H1 (cell line): ENCODE measurements at places on chromosomes 16 and 17. TPM values are rescaled to one million over a fixed set of nuclear protein-coding genes. Genes with fewer than 3 reads are reported as not detected.

DNA sequence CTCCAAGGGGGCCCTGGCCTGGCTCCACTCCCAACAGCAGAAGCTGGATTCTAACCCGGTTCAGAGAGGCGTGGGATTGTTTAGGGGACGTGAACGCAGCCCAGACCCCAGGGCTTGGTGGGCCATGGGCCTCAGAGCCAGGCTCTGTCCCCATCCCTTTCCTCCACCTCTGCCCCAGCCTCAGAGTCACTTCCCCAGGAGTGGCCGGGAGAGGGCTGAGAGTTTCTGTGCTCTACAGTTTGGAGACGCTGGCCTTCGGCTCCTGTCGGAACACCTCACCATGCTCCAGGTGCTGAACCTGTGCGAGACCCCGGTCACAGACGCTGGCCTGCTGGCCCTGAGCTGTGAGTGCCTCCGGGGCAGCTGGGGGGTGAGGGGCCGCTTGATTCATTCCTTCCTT lies 73.8 kb upstream of the PLCG2 start:
- peaks cover 8% of the 10 kb centered on the region for H3K36me3 ChIP-seq
- no peak overlapping the region for H3K4me3 ChIP-seq
- no peaks in the 10 kb centered on the region for H3K27me3 ChIP-seq

DNA sequence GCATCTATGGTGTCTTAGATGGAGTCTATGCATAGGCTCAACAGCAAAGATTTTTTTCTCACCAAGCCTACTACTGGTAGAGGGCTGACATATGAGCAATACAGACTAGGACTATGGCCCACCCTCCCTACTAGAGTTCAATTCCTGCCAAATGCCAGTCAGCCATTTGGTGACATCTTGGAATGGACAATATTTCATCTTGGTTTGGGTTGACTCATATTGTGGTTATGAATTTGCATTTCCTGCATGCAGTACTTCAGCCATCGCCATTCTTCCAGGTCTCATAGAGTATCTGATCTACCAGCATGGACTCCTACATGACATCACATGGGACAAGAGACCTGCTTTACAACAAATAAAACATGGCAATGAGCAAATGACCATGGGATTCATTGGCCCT lies 778.1 kb upstream of the SOX9 start:
- no peak overlapping the region for H3K4me3 ChIP-seq
- no peaks in the 10 kb centered on the region for H3K36me3 ChIP-seq
- no peak for DNase-seq
- H3K27ac ChIP-seq: no peak overlapping the region

DNA sequence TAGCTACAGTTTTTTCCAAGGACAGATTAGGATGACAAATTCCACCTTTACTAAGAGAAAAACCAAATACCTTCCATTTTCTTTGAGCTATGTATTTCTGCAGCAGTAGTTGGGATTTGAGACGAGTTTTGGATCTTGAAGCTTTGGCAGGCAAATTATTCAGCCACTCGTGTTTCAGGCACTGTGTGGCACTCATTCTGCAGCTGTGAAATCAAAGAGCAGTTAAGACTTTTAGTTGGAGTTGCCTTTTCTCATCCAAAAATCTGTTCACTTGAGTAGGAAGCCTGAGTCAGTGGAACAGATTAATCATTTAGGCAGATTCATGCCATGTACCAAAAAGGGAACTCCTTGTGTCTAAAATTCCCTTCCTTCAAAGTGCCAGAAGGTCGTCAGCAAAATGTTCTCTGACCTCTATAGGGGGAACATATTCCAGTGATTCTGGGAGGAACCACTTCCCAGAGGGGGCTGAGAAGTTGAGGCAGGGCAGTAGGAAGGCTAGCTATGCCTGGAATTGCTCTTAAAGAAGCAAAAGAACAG lies 20.1 kb downstream of the ORC6 start:
- no peaks in the 10 kb centered on the region for H3K27me3 ChIP-seq
- no peak overlapping the region for H3K4me3 ChIP-seq
- no peak overlapping the region for H3K27ac ChIP-seq
- H3K4me1 ChIP-seq: no peaks in the 10 kb centered on the region
- DNase-seq: no peak

DNA sequence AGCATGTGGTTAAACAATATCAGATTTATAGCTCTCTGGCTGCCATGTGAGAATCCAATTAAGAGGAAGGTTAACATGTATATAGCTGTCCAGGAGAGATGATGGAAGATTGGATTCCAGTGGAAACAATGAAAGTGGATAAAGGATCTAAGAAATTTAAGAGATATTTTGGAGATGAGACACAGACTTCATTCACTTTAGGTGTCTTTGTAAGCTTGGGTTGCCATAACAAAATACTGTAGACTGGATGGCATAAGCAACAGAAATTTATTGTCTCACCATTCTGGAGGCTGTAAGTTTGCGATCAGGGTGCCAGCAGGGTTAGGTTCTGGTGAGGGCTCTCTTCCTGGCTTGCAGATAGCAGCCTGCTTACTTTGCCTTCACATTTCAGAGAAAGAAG lies 155.9 kb upstream of the MYOCD start:
- no peak overlapping the region for H3K4me3 ChIP-seq
- no peaks in the 10 kb centered on the region for H3K4me1 ChIP-seq
- H3K36me3 ChIP-seq: no peaks in the 10 kb centered on the region
- H3K27ac ChIP-seq: no peak overlapping the region

- H3K36me3 ChIP-seq: no peaks in the 10 kb centered on the region
- no peak overlapping the region for H3K27ac ChIP-seq
- no peak for DNase-seq
- H3K27me3 ChIP-seq: no peaks in the 10 kb centered on the region
- H3K4me3 ChIP-seq: no peak overlapping the region
Observed at GRCh38 chr17:1060991-1061390, 64.1 kb downstream of the TIMM22 start.

DNA sequence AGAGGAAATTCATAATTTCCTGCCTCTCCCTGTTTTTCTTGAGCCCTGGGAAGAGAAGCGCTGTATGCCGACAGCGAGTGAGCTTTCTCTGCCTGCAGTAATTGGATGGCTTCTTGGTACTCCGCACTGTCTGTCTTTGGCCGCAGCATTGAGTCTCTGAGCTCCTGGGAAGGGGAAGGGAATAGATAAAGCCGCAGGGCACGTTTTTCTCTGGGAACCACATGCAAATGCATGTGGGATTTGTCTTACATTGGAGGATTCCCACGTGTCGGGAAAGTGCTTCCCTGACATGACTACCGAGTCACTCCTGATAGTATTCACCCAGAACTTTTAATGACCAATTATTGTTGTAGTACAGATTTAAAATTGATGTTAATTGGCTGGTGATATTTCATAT lies 385.9 kb downstream of the CPPED1 start:
- peaks cover 3% of the 10 kb centered on the region; the same call in 1 of the 2 replicates for H3K4me1 ChIP-seq
- H3K27me3 ChIP-seq: no peaks in the 10 kb centered on the region
- no peaks in the 10 kb centered on the region for H3K36me3 ChIP-seq
- no peak overlapping the region for H3K4me3 ChIP-seq

DNA sequence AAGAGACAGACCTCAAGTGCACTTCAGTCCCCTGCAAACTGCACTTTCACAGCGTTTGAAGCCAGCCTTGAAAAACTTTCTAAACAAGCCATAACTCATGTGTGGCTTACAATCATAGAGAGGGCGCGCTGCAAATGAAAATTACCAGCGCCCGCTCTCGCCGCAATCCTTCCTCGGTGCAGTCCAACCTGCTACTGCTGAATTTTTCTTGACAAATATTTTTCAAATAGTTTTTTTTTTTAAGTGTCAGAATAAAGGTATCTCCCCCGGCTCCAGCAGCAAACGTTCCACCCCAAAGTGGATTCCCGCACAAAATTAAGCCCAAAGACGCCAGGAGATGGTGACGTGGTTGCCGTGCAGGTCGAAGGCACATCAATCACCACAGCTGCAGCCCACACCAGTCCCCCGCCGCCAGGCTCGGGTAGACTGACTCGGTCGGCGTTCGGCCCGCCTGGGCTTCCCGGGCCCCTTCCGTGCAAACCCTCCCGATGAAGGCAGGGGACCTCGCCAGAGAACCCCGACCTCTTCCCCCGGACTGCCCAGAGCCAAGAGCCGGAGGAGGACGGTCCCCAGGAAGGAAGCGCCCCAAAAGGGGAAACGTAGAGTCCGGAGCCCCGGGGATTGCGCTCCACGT lies 630 bp downstream of the GRB2 start:
- peak overlapping the region; percentile 93 for H3K4me3 ChIP-seq
- no peak overlapping the region for H3K27ac ChIP-seq
- H3K4me1 ChIP-seq: no peaks in the 10 kb centered on the region
- no peaks in the 10 kb centered on the region for H3K36me3 ChIP-seq
- peak; percentile 61 for DNase-seq

- no peak overlapping the region for H3K4me3 ChIP-seq
- H3K27ac ChIP-seq: no peak overlapping the region; the same call in 1 of the 2 replicates
- no peak for DNase-seq
- no peaks in the 10 kb centered on the region for H3K4me1 ChIP-seq
- H3K27me3 ChIP-seq: no peaks in the 10 kb centered on the region
Observed at GRCh38 chr16:88817785-88818574, 6.3 kb upstream of the APRT start.

DNA sequence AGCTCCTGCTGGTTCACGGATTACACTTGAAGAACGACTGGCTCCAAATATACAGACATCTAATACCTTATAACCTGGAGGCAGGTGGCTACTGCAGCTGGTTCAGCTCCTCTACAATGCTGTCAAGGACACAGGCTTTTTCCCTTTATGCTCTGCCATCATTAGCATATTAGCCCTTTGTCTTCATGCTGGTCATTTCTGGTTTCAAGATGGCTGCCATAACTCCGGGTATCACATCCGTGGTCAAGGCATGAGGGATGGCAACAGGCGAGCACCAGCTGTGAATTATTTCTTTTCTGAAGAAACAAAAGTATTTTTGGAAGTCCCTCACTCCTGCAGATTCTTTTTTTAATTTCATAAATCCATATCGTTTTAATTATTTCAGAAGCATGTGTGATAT lies 124.3 kb upstream of the MED13 start:
- H3K36me3 ChIP-seq: no peaks in the 10 kb centered on the region
- no peaks in the 10 kb centered on the region for H3K27me3 ChIP-seq

DNA sequence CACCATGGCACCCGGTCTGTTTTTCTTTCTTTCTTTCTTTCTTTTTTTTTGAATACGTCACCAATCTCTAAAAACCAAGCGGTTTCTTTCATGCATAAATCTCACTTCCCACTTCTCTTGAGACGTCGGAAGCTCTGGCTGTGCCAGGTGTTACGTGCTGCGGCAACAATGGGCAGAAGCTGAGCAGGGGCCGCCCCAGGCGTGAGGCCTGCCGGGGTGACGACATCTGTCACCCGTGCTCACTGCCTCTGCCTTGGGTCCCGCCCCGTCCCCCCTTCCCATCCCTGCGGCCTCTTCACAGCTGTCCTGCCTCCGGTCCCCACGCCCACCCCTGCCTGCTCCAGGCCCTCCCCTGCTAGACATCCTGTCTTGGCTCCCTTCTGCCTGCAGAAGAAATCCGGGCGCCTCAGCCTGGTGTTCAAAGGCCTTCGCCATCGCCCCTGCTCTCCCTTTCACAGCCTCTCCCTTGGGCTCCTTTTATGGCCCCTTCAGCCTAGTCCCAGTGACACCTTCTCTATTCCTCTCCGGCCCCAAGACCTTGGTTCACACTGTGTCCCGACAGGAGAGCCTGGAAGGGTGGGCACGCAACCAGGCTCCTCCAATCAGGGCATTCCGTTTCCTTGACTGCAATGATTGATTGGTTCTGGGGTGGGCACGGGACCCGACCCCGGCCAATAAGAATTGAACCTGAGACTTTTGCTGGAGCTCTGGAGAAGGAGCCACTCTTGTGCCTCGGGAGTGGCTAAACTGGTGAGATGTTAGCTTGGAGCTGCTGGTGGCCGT lies 4.8 kb downstream of the P2RX1 start:
- H3K4me3 ChIP-seq: no peak overlapping the region
- H3K4me1 ChIP-seq: peaks cover 5% of the 10 kb centered on the region; the same call in 1 of the 2 replicates
- no peak for DNase-seq
- H3K27ac ChIP-seq: no peak overlapping the region

DNA sequence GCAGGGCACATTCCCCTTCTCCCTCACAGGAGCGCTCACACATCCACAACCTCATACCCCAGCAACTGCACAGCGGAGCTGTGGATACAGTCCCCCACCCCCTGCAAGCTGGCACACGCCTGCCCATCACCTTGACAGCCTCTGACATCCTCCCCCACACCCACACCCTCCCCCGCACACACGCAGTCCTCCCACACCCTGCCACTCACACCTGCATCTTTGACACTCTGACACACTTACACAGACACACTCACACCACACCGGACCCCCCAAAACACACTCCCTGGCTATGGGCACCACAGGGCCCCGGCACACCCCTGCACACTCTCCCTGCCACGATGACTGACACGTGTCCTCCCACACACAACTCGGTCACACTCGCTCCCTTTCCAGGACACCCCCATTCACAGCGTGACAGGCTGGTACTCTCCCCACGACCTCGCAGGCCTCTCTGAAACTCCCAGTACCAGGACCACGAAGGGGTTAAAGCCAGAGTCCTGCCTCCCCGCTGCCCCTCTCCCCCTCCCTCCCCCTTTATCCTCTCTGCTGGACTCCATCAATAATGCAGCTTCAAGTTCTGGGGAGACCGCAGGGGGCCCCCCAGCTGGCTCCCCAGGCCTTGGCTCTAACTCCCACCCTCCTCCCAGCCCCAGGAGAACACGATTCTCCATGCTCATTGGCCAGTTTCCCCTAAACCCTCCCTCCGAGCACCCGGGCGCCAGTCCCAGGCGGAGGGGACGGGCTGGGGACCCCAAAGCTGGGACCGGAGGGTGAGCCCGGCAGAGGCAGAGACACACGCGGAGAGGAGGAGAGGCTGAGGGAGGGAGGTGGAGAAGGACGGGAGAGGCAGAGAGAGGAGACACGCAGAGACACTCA lies at the start of gene PPP1R1B:
Gene PPP1R1B (plus strand): TSS at position 782 of the 876 bp plus-strand sequence. CDS start 441 bp downstream, outside the sequence.
- peaks cover 34% of the 10 kb centered on the region for H3K27me3 ChIP-seq
- no peaks in the 10 kb centered on the region for H3K36me3 ChIP-seq
- H3K27ac ChIP-seq: no peak within 1 kb of the TSS
- peaks cover 41% of the 10 kb centered on the region for H3K4me1 ChIP-seq

GRCh38 chr17:50269477-50270434 lies 4.5 kb upstream of the TMEM92 start:
- H3K27ac ChIP-seq: no peak overlapping the region
- DNase-seq: no peak
- no peaks in the 10 kb centered on the region for H3K36me3 ChIP-seq
- peaks cover 7% of the 10 kb centered on the region for H3K27me3 ChIP-seq
- peaks cover 25% of the 10 kb centered on the region for H3K4me1 ChIP-seq
- no peak overlapping the region for H3K4me3 ChIP-seq

The CA4 gene
- 3.6 and 4.2 TPM in 2 replicates for total RNA-seq

The RBFOX1 gene
- total RNA-seq: 2.8 and 3.1 TPM in 2 replicates

The CDRT15L2 gene
- total RNA-seq: not detected in 2 replicates

The TMEM235 gene
- total RNA-seq: 0.15 TPM in 1 of 2 replicates, not detected in the other

The CSHL1 gene
- total RNA-seq: not detected in 2 replicates

The TMEM100 gene
- 0.48 and 1.1 TPM in 2 replicates for total RNA-seq

The TEX19 gene
- 0.38 and 0.54 TPM in 2 replicates for total RNA-seq

The TBC1D3G gene
- not detected in 2 replicates for total RNA-seq

The CRHR1 gene
- 0.55 and 0.56 TPM in 2 replicates for total RNA-seq

The KRTAP1-3 gene
- not detected in 2 replicates for total RNA-seq

The TPSD1 gene
- not detected in 2 replicates for total RNA-seq

The TP53TG3B gene
- total RNA-seq: not detected in 2 replicates

The NUPR1 gene
- total RNA-seq: 0.20 TPM in 1 of 2 replicates, not detected in the other

The TANC2 gene
- total RNA-seq: 21.8 and 21.9 TPM in 2 replicates
